ENCODE measurements at places on chromosomes 5 and 9. TPM values are rescaled to one million over a fixed set of nuclear protein-coding genes. Genes with fewer than 3 reads are reported as not detected.

DNA sequence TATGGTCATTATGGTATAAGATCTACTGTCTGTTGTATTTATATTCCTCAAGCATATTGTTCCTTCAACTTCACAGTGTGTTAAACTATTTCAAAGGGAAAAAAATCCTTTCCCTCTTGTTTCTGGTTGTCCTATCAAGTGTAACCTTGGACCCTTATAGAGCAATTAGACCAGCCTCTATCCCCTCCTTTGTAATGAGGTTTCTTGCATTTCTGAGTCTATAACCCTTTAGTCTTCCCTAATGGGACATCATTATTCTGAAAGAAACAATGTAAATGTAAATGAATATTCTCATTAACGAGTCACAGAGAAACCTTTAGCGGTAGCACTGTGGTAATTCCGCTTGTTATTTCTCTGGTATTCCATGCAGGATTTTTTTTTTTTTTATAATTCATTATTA lies 197.3 kb downstream of the CNTLN start:
- no peak for DNase-seq

INSL4 gene
- total RNA-seq = not detected

DNA sequence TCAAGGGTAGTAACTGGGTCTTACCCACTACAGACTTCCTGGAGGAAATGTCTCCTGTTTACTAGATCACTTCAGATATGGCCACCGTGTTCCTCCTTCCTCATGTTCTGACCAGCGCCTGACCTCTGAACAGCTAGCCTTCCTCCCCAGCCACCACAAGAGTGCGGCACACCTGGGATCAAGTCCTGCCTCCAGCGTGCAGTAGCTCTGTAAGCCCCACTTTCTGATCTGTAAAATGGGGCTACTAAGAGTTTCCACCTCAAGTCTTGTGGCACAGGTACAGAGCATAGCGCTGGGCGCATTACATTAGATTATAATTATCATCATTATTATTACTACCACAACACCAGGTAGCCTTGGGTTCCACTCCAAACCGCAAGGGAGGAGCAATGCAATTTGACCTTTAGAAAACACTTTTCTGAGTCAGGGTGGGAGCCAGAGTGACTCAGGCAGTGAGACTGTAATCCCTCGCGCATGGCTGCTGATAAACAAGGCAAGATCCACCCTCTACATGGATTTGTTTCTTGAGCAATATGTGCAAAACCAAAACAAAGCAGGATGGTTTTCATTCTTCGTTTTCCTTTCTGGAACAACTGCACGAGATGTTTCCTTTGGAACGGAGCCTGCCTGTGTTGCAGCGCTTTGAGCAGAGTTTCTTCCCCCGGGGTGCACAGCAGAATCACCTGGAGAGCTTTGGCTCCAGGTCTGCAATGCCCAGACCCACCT lies 65.0 kb upstream of the ANGPTL2 start:
- no peak for DNase-seq

GRCh38 chr5:107517185-107518033 lies 153.3 kb downstream of the EFNA5 start:
- peak; percentile 73 for DNase-seq

DNA sequence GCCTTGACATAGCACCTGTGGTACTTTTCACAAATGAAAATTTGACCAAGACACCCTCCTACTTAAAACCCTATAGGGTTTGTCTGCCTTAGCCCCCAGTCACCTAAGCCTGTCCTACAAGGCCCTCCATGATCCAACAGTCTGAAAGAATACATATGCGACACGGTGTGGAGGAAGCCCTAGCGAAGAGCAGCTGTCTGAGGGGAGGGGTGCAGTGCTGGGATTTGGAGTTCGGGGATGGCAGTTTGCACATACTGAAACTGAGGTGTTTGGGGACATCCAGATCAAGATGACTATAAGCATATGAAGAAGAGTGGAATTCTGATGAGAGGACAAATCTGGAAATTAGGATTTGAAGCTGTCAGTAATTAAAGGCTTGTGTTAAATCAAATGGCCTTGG lies 7.2 kb upstream of the MYORG start:
- no peak for DNase-seq

GRCh38 chr9:134320126-134320867 lies 6.0 kb upstream of the RXRA start:
- no peak for DNase-seq

GRCh38 chr9:91239367-91240111 lies 122.2 kb downstream of the AUH start:
- peak; percentile 13 for DNase-seq

LCN6 gene
- total RNA-seq = not detected

GRCh38 chr5:169697511-169697890 lies 60.4 kb downstream of the DOCK2 start:
- DNase-seq = no peak

DNA sequence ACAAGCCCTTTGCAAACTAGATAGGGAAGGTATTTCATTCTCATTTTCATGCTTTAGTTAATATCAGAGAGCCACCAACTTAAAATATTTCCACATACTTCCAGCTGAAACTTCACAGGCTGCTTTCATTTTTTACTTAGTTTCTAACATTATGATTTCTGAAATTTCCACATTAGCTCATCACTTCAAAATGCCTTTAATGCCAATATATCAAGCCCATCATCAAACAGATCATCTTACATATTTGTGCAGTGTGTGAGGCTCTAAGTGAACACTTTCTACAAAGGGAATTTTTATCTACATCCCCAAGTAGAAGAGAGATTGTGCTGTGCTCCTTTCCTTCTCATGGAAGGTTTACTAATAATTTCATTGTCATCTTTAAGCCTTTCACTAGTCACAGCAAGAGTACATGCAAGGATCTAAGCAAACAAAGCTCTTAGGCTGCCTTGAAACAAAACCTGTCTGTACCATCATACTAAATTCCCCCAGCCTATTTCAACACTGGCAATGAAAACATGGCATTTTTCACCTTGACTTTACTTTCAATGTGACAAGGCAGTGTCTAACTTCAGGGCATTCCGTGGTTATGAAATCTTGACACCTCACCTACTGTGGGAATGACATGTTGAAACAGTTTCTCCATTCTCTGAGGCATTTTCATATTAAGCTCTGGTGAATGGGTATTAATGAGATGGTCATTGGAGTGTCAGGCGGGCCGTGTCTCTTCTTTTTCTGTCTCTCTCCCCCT lies 45.4 kb downstream of the PPP2R2B start:
- DNase-seq = no peak

OR1J2 gene
- not detected for total RNA-seq

- DNase-seq = no peak
These were observed 184.4 kb upstream of the FTMT start for GRCh38 chr5:121667292-121667691.

TPPP gene
- not detected for total RNA-seq

- DNase-seq = no peak
These were observed 9.0 kb downstream of the CDH12 start for GRCh38 chr5:22844155-22844554.

- DNase-seq = no peak
These were observed 638.0 kb downstream of the IRX1 start for GRCh38 chr5:4233671-4234070.
